ENCODE measurements at places on chromosomes 12 and 14.

- no peaks in the 10 kb centered on the region for H3K4me1 ChIP-seq
- H3K4me3 ChIP-seq, result peak within 1 kb of the TSS; percentile 64
- H3K27ac ChIP-seq, result no peak within 1 kb of the TSS
- H3K27me3 ChIP-seq, result no peaks in the 10 kb centered on the region
- H3K36me3 ChIP-seq, result no peaks in the 10 kb centered on the region
Observed at GRCh38 chr14:56117765-56118610, at the start of gene PELI2. TSS of gene PELI2 (plus strand) at chr14:56118411. CDS start at chr14:56118661, 250 bp downstream.

DNA sequence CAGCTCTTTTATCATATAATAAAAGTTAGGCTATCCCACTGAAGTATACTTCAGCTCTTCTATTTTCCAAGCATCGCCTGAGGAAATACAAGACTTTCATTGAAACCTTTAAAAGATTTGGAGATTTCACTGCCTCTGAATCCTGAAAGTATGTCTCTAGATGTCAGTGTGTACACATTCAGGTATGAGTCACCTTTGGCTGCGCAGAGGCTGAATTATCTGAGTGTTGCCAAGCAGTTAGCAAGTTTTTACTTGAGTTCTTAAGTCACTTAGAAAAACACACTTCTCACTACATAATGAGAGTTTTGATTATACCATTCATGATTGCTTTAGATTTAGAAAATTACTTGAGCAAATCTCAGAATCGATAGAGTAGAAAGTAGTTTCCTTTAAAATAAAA is 210.3 kb downstream of the TMTC2 start:
- no peak overlapping the region for H3K27ac ChIP-seq
- no peaks in the 10 kb centered on the region for H3K27me3 ChIP-seq

DNA sequence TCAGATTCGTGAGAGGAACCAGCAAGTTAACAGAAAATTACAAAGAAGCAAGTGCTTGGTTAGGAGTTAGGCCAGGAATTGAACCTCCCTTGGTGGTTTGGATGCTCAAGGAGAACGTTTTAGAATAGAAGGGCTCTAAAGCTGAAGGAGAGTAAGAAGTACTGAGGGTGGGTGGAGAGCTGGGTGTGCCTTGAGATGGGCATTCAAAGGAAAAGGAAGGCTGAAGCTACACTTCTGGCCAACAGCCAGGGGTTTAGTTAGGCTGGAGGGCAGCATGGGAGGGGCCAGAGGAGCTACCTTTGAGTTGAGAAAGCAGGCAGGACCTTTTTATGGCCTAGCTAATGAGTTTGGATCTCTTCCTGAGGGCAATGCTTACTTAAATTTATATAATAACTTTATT is 421.2 kb downstream of the CCDC91 start:
- no peak overlapping the region for H3K4me3 ChIP-seq
- H3K27me3 ChIP-seq, result no peaks in the 10 kb centered on the region
- no peak overlapping the region for H3K27ac ChIP-seq

- no peak for DNase-seq
- H3K27me3 ChIP-seq, result no peaks in the 10 kb centered on the region
- H3K27ac ChIP-seq, result no peak overlapping the region
Observed at GRCh38 chr12:65615118-65615517, 209.2 kb upstream of the HMGA2 start.

GRCh38 chr14:36556811-36557433 is 25.5 kb downstream of the NKX2-8 start:
- H3K4me1 ChIP-seq, result no peaks in the 10 kb centered on the region
- no peaks in the 10 kb centered on the region for H3K27me3 ChIP-seq
- H3K27ac ChIP-seq, result no peak overlapping the region
- no peak for DNase-seq
- H3K4me3 ChIP-seq, result no peak overlapping the region
- no peaks in the 10 kb centered on the region for H3K36me3 ChIP-seq

Data from MM.1S (cell line).